Glutamatergic neuron (in vitro differentiated cells): ENCODE measurements at places on chromosomes 11 and 22. TPM values are rescaled to one million over a fixed set of nuclear protein-coding genes. Genes with fewer than 3 reads are reported as not detected.

- DNase-seq: peak; percentile 19
These were observed 92.3 kb upstream of the FGF3 start for GRCh38 chr11:69911310-69912160.

- DNase-seq: no peak
These were observed 4.4 kb upstream of the SYTL2 start for GRCh38 chr11:85815186-85815931.

DNA sequence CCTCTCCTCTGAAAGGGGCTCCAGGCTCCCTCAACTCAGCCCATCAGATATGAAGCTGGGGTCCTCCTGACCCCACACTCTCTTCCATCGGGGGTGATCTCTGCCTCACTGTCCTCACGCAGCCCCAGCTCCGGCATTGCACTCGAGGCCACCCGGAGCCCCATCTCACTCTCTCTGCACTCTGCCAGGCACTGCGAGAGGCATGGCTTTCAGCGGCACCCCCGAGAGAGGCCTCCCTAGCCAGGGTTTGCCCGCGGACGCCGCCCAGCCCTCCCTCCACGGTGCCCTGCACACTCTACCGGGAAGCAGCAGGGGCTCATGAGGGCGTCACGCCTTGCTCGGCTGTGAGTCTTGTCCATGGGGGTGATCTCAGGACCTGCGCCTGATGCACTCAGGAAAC lies 436.2 kb downstream of the BRD1 start:
- no peak for DNase-seq

RNF121 gene
- total RNA-seq: 40.4 TPM
